CD4-positive, alpha-beta T cell treated with Interleukin-12 subunit alpha and Interleukin-12 subunit beta, for 1 hour (primary cell): ENCODE measurements at places on chromosomes 12 and 14.

GRCh38 chr12:105337391-105337790 lies 6.9 kb downstream of the C12orf75 start:
- no peak for DNase-seq

DNA sequence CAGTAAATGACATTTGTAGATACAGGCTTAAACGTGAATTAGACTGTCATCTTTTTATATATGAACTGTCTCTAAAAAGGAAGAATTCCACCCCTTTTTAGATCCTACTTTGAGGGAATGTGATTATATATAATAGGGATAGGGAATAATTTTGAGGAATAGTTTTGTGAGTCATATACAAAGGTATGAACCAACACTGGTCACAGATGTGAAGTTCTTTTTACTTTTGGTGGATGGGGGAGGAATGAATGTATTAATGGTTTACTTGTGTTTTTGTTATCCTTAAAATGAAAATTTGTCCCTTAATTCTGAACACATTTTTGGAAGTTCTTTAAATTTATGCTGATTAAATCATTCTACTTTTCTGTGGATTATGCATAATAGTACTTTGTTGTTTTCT lies 30.4 kb downstream of the FRS2 start:
- DNase-seq: no peak

GRCh38 chr12:57552835-57553313 lies 3.0 kb downstream of the KIF5A start:
- DNase-seq: no peak

DNA sequence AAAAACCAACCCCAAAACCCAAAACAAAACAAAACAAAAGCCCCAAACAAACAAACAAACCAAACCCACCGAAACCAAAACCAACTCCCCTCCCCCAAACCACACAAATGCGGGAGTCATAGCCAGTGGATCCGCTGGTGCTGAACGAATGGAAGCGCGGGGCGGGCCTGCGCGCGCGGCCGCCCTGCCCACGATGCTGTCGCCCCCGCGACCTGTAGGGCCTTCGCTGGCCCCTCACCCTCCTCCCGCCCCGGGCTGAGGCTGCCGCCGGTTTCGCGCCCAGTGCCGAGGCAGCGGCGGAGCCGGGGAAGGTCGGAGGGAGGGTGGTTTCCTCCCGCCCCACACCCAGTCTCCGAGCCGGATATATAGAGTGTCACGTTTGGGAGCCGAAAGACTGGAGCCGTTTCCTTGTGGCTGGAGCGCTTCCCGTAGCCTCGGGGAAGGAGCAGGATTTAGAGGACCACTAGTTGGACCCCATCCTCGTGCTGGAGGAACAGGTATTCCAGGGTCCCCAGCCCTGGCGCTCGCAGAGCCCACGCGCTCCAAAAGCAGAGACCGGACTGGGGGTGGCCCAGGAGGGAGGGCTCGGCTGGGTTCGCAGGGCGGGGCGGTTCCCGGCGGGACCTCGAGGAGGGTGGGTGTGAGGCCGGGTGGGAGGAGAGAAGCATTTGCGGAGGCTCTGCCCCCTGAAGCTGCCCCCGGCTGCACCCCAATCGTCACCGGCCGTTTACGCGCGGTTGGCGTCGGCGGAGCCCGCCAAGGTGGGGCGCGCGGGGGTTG lies at the start of gene FAR2:
FAR2 (plus strand) TSS at position 368 of the 780 bp plus-strand sequence. CDS start 121,172 bp downstream, outside the sequence.
- DNase-seq: peak; percentile 56

DNA sequence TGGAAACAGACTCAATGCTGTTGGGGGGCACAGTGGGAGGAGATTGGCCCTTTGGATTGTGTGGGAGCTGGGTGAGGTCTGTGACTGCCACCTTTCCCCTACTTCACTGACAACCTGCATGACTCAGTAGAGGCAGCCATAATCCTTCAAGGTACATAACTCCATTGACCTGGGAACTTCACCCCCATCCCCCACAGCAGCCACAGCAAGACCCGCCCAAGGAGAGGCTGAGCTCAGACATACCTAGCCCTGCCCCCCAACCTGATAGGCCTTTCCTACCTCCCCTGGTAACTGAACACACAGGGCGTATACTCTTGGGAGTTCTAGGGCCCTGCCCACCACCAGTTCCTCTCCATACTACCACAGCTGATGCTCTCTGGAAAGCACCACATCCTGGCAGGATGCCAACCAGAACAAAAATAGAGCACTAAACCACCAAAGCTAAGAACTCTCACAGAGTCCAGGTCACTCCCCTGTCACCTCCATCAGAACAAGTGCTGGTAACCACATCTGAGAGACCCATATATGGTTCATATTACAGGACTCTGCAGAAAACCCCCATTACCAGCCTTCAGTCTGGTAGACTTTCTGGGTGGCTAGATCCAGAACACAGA lies 703.9 kb downstream of the FSCB start:
- no peak for DNase-seq

GRCh38 chr12:109291521-109292341 lies 17.4 kb downstream of the FOXN4 start:
- DNase-seq: no peak

- DNase-seq: no peak
These were observed 25.6 kb downstream of the SYNE3 start for GRCh38 chr14:95490727-95491451.

DNA sequence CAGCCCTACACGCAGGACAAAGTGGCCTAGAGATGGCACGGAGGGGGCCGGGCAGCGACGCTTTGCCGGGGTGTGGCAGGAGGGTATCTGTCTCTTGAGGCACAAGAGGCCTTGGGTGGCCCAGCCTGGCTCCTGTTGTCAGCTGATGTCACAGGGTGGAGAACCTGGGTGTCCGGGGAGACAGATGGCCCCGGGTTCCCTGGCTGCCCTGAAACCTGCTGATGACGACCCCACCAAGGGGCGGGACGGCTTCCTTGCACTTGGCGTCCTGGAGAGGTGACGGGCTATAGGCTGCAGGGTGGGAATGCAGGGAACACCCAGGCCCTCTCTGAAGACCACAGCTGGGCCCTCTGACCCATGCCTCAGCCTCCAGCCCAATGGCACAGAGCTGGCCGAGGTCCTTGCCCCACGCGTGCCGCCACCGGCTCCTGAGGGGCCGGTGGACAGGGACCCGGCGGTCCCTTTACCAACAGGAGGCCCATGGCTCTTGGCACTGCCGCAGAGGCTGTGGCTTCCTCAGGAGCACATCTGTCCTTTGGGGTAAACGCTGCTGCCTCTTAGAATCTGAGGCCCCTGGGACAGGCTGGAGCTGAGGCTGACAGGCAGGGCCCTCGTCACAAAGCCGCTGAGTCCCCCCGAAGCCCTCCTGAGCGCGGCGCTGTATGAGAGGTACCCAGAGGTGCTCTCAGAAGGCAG lies 16.4 kb downstream of the TRMT61A start:
- no peak for DNase-seq

DNA sequence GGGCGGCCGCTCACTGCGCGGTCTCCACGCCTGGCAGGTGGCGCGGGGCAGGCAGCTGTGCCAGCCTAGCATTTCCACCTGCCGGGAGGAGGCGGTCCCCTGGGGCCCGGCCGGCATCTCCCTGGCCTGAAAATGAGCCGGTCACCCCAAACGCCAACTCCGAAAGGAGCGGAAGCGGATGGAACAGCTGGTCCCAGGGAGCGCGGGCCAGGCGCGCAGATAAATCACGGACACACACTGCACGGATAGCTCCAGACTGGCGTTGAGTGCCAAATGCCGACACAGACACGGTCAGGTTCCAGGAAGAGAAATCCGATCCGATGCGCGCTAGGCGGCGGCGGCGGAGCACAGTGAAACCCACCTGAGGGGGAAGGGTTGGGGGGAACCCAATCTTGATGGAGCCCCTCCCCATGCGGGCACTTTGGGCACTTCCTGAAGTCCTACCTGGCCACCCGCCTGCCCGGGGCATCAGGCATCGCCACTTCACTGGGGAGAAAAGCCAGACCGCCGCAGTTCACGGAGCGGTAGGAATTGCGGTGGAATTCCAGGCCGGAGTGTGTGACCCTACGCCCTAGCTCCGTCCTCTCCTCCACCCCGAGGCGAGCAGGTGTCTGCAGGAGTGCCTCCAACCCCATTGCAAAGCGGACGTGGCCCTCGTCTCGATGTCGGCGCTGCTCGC lies 624 bp upstream of the PLEKHD1 start:
- DNase-seq: no peak

DNA sequence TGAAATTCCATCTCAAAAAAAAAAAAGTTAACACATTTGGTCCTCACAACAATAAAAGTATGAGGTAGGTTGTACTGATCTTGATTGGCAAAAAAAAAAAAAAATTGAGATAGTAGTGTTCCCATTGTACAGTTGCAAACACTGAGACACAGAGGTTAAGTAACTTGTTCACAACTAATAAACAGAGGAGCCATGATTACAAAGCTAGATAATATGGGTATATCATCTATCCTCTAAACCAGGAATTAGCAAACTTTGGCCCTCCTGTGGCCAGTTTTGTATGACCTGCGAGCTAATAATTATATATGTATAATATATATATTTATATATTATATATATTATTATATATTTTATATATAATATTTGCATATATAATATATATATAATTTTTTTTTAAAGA lies 2.3 kb upstream of the PSME1 start:
- DNase-seq: no peak

GRCh38 chr12:12180575-12180974 lies 86.3 kb downstream of the LRP6 start:
- DNase-seq: no peak

DNA sequence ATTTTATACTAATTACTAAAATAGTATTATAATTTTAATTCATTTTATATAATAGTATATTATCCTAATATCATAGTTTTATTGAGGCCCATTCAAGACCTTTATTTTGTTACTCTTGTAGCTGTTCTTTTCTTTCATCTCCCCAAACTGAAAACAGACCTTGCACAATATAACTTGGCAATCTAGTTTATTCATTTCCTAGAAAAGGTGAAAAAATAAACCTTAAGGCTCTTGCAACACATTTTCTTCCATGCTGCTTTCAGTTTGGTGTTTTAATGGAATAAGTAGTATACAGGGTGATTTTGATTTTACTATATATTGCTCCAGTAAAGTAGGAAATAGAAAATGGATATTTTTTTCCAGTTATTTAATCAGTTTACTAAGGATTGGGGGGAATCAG lies 174.0 kb downstream of the SLC2A13 start:
- DNase-seq: no peak

GRCh38 chr12:74871817-74872216 lies 334.2 kb downstream of the ATXN7L3B start:
- DNase-seq: no peak

DNA sequence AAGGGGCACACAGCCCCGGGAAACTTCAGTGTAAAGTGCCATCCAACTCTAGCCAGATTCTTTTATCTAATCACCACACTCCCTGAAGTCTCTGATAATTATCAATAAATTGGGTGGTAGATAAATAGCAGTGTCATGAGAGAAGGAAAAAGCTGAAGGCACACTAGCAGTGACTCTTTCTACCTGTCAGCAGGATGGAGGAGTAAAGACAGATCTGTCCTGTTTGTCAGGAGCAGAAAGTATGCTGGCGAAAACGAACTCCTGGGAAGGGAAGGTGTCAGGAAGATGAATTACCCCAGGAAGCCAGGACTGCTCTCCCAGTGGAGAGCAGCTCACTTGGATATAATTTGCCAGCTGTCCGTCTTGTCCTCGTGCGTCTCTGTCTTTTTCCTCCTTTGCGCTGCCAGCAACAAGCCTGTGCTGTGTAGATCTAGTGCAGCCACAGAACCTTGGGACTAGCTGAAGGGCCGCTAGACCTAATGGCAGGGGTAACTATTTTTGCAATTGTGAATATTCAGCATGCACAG lies 981.9 kb downstream of the DIO2 start:
- DNase-seq: no peak

GRCh38 chr12:43694879-43695278 lies 63.7 kb downstream of the PUS7L start:
- DNase-seq: no peak

DNA sequence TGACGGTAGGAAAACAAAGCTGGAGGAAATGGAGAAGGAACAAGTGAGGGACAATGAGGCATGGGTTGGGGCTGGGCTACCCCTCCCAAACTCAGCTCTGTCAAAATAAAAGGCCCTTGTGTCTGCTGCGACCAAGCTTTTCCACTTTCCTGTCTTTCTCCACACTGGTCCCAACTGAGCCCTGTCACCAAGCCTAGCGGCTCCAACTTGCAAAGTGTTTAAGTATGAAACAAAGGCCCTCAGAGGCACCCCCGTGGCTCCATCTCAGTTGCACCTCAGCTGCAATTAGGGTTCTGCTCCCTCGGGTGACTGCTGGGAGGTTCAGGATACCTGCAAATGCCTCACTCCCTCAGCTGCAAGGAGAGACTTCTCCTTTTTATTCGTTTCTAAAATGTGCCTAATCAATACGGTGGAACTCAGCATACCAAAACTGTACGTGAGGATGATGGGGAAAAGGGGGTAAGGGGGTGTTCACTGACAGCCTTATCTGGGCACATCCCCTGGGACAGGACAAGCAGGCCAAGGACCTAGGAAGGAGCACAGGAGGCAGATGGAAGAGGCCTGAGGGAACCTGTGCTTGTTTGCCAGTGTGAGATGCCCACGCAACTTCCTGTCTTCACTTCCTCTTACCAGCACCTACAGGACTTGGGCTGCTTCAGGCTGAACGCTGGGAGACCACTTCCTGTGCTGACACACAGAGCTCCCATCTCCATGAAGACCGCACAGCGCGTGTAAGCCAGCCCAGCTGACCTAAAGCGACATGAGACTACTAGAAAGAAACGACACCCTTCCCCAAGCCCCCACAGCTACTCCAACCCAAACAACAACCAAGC lies 8.9 kb downstream of the VAMP1 start:
- peak; percentile 87 for DNase-seq

DNA sequence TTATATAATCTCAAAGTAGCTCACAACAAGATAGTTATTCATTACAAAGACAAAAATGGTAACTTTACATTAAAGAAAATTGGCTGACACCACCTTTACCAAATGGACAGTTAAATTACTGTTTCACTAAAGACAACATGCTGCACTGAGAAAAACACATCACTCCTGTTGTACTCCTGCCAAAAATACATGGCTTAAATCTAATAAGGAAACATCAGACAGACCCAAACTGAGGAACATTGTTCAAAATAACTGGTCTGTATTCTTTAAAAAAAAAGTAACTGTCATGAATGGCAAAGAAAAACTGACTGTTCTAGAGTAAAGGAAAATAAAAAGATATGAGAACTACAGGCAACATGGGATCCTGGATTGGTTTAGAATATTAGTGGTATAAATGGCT lies 151.3 kb upstream of the DCN start:
- DNase-seq: no peak

- peak; percentile 53 for DNase-seq
These were observed 835 bp downstream of the VEZT start for GRCh38 chr12:95218150-95219133.

- no peak for DNase-seq
These were observed 1569.0 kb upstream of the FLRT2 start for GRCh38 chr14:83960832-83961512.

GRCh38 chr14:78885884-78886283 lies 715.7 kb downstream of the NRXN3 start:
- DNase-seq: no peak

DNA sequence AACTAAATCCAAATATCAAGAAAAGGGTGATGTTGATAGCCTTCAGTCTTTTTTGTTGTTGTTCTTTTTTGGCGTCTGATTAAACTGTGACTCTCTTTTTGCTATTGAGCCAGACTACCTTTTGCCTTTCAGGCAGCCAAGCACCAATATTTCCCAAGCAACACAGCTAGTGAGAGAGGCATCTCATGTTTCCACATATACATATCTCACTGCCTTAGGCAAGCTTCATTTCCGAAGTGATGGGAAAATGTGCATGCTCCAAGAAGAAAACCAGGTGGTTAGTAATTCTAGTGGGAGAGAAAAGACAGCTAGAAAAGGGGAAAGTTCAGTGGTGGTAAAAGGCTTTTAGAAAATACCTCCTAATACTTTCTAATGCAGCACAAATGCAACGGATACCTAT lies 277.7 kb downstream of the TMTC2 start:
- no peak for DNase-seq
